ENCODE measurements at places on chromosomes 12 and 14.
A peak's percentile ranks its signal among the peaks of the same experiment; 100 is the strongest.

- DNase-seq: no peak
Measured at GRCh38 chr12:118189741-118190191, 53.8 kb downstream of the PEBP1 start.

GRCh38 chr12:118741194-118741593, 240.1 kb upstream of the SRRM4 start:
- DNase-seq: no peak

DNA sequence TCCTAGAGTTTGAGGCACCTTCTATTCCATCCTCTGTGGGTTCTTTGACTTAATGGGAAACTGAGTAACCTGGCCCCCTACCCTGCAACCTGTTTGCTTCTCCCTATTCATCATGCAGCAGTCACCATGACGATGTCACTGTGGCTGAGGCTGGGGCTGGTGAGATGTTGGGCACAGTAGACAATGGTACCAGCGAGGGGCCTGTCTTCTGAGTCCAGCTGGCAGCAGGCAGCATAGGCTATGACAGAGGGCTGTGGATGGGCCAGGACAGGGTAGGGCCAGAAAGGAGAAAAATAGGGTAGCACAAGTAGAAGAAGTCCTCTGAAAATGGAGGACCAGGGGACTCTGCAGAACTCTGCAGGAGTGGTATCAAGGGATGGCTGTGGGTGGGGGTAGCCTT, 2.0 kb downstream of the CIROP start:
- no peak for DNase-seq

GRCh38 chr14:89440986-89441909, 24.2 kb upstream of the FOXN3 start:
- DNase-seq: no peak

- no peak for DNase-seq
Measured at GRCh38 chr12:80219345-80219744, 120.0 kb downstream of the OTOGL start.

DNA sequence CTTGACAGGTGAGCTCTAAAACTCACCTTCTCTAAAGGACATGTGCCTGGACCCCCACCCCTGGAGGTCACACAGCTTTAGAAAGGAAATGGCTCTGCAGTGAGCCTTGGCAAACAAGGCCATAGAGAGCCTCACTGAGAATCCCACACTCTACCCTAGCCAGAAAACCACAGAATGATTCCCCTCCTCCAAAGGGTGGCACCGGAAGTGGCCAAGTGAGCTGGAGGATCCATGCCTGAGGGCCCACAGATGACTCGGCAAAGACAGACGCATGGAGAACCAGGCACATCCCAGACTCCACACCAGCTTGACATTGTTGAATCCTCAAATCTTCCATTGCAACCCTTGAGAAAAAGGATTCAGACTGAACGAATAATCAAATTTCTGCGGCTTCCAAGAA, 54.2 kb upstream of the PTHLH start:
- DNase-seq: no peak

GRCh38 chr12:44827832-44828438, 48.2 kb downstream of the NELL2 start:
- no peak for DNase-seq

- DNase-seq: no peak
Measured at GRCh38 chr14:77708749-77709148, 846 bp downstream of the SLIRP start.

DNA sequence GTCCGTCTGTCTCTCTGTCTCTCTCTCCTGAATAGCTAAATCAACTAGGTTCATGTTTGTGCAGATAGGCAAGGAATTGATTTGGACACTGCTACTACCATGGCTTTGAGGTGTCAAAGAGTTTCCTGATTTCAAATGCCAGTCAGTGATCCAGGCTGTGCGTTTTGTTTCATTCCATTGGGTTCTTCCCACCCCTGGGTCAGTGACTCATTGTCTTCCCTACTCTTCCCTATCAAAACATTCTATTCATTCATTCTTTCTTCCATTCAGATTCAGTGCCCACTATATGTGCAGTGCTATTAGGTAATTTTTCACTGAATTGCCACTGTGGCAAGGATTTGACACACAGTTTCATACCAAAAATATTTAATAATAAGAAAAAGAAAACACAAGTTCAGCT, 50.4 kb downstream of the RPH3A start:
- DNase-seq: no peak

GRCh38 chr14:33774723-33775470, 176.0 kb downstream of the EGLN3 start:
- no peak for DNase-seq

- no peak for DNase-seq
Measured at GRCh38 chr12:85277900-85278597, 2.0 kb upstream of the ALX1 start.

DNA sequence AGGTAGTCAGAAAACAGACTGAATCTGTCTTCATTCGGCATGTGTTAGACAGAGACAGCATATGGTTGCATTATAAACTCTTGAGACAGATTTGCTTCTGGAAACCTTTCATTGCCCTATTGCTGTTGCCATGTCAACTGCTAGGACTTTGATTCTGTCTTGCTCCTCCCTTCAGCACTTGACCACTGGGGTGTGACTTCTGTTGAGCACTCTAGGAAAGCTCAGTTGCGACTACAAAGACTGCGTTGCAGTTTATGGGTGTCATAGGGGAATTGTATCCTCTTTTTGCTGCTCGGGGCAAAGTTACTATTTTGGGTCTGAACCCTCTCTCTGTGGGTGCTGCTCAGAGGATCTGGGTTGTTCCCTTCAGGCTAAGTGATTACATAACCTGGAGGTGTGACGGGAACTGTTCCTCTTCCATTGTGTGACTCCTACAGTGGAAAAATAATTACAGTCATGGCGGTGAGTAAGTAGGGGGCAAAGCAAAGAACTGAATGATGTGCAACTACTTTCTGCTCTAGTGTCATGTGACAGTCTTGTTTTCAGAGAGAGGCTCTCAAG, 44.3 kb upstream of the TRIM9 start:
- DNase-seq: no peak

- no peak for DNase-seq
Measured at GRCh38 chr12:118334241-118334640, 38.5 kb downstream of the TAOK3 start.

- no peak for DNase-seq
Measured at GRCh38 chr14:85731186-85731585, 201.2 kb downstream of the FLRT2 start.

- no peak for DNase-seq
Measured at GRCh38 chr12:2058837-2059236, 6.0 kb downstream of the CACNA1C start.

DNA sequence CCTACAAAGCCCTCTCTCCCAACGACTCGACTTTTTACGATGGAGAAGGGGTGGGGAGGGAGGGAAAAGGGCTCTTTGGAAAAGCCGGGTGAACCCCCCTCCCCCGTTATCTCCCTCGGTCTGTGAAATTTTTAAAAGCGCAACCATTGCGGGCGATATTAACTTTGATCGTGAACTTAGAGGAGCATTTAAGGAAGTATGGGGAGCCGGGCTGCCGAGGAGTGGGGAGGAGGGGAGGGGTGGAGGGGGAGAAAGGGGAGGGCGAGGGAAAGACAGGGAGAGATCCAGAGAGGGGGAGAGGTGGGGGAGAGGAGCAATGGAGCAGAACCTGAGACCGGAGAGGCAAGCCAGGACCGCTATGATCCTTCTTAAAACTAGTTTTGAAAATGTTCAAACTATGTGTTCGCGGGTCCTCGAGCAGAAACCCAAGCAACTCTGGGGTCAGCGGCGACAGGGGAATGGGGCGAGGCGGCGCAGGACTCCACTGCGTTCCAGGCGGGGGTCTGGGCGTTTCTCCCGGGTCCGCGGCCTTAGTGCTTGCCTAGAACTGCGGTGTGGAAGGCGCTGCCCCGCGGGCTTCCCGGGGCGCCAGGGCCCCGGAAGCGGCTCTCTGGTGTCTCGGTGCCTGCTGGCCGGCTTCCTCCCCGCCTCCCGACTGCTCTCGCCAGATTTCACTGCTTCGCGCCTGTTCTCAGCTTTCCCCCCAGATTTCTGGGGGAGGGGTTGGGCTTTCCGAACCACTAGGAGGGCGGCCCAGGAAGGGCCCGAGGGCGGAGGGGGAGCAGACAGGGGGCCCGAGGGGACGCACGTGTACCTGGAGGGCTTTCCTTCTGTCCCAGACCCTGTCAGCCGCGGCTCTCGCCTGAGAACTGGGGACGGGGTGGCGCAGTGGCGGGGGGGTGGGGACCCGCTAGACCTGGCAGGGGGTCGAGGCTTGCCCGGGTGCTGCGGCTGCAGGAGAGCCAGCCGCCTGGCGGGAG, at the start of gene HOTAIR:
HOTAIR (minus strand) TSS at position 871 of the 980 bp plus-strand sequence.
- peak; percentile 73 for DNase-seq

- no peak for DNase-seq
Measured at GRCh38 chr12:49692851-49693250, 14.4 kb downstream of the FMNL3 start.

DNA sequence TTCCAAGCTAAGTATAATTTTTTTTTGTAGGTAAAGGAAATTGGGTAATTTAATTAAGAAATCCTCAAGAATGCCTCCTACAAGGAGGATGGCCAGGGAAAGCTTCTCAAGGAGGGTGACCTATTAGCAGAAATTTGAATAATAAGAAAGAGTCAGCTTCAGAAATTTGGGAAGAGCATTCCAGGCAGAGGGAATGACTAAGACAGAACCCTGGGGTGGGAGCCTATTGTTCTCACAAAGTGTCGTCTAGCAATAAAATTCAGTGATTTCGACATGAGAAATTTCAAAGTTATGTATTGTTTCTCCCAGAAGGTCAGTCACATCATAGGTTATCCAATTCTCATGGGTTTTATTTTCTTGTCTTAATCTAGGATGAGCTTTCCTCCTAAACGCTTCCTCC, 1168.4 kb downstream of the AACS start:
- no peak for DNase-seq

DNA sequence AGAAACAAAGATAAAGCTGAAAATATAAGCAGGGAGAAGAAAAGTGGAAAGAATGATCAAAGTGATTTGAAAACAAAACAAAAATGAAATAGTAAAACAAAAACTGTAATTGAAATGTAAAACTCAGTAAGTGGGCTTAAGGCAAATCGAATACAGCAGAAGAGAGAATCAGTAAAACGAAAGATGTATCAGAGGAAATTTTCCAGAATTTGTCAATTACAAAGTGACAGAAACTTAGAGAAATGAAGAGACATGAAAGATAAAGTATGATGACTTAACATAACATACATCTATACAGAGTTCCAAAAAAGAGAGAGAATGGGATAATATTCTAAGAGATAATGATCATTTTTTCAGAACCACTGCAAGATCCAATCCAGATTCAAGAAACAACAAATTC, 10.5 kb downstream of the ZFC3H1 start:
- no peak for DNase-seq

- DNase-seq: no peak
Measured at GRCh38 chr14:79179985-79180384, 1009.8 kb downstream of the NRXN3 start.

DNA sequence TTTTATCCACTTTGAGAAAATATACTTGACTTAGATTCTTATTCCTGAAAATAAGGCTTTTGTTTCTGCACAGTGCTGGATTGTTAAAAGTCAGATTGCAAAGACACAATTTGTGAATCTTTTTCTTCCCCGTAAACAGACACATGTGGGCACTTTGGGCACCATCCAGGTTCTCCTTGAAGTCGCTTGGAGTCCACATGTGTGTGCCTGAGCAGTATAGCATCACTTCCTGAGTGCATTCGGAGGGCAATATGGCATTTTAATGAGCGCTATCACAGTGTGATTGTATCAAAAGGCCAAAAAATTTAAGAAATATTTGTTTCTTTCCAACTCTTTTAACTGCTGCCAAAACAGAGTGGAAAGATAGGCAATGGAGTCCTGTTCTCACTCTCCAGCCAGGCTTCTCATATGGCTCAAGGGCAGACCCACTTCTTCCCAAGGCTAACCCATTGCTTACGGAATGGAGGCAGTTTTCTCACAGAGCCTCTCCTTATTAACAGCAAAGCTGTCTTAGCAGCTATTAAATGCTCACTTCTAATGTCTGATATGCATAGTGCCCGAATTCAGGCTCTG, 397.1 kb downstream of the EGLN3 start:
- no peak for DNase-seq

GRCh38 chr14:75827331-75827730, 154.5 kb downstream of the TGFB3 start:
- DNase-seq: no peak

DNA sequence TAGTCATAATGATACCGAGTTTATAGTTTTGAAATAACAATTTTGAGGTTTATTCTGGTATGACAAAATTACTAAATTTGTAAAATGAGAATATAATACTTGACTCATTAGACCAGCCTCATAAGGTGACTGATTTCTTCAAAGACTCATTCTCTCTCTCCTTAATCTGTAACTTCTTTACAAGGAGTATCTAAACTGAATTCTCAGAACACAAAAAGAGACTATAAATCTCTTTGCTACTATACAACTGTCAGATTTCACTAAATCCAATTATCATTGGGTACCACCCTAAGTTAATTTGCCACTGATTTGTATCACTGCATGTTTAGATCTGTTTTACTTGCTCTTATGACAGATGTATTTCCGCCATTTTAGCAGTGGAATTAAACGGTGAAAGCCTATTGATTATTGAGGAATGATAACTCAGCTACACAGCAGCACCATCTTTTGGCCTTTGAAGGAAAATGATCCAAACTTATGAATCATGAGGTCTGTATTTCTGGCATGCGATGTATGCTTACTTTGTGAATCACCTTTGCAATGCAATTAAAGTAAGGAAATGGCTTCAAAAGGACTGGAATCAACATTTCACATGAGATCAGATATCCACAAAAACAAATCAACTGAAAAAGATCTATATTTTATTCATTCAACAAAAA, 161.2 kb downstream of the RERGL start:
- DNase-seq: no peak

- DNase-seq: no peak
Measured at GRCh38 chr14:102882226-102882906, 40.1 kb upstream of the AMN start.

GRCh38 chr14:74863274-74863673, 12.7 kb downstream of the PROX2 start:
- no peak for DNase-seq

DNA sequence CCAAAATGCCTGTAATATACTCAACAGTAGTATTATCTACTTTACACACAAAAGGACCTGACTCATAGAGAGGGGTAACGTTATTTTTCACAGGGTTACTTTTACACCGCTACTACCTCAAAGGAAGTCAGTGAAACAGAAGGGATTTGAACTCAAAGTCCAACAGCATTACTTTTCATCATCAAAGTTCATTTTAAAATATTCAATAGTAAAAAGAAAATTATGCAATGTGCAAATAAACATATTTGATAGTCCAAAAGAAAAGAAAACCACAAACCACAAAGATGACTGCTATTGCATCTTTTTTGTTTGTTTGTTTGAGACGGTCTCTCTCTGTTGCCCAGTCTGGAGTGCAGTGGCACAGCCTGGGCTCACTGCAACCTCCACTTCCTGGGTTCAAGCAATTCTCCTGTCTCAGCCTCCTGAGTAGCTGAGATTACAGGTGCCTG, 15.5 kb downstream of the KIF21A start:
- no peak for DNase-seq

DNA sequence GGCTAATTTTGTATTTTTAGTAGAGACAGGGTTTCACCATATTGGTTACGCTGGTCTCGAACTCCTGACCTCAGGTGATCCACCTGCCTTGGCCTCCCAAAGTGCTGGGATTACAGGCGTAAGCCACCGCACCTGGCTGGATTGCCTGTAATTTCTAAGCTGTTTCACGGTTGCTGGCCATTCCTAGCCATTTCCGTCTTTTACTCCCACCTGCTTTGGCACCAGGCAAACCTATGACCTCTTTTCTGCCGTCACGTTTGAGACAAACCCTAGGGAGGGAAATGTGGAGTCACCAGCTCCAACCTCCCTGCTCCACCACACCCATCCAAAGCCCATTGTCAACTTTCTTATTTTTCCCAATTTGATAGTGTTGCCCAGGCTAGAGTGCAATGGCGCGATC, 1.2 kb downstream of the GPR132 start:
- no peak for DNase-seq
